ENCODE measurements at places on chromosomes 6 and 20. TPM values are rescaled to one million over a fixed set of nuclear protein-coding genes. Genes with fewer than 3 reads are reported as not detected.

The CCDC28A gene
- 9.3 TPM for total RNA-seq

The RAB44 gene
- 0.14 TPM for total RNA-seq

The EBF4 gene
- total RNA-seq, result 4.1 TPM

The FUT9 gene
- 0.20 TPM for total RNA-seq

The TFAP2A gene
- 2.1 TPM for total RNA-seq

The ZNF337 gene
- total RNA-seq, result 15.6 TPM

The MATN4 gene
- total RNA-seq, result 0.19 TPM

The SALL4 gene
- total RNA-seq, result 15.0 TPM

The ZHX3 gene
- total RNA-seq, result 32.7 TPM

The MAS1 gene
- not detected for total RNA-seq

- no peak for DNase-seq
Observed at GRCh38 chr6:145209272-145209671, 526.0 kb downstream of the EPM2A start.

GRCh38 chr6:63261820-63262219 lies 50.6 kb downstream of the FKBP1C start:
- DNase-seq, result no peak

DNA sequence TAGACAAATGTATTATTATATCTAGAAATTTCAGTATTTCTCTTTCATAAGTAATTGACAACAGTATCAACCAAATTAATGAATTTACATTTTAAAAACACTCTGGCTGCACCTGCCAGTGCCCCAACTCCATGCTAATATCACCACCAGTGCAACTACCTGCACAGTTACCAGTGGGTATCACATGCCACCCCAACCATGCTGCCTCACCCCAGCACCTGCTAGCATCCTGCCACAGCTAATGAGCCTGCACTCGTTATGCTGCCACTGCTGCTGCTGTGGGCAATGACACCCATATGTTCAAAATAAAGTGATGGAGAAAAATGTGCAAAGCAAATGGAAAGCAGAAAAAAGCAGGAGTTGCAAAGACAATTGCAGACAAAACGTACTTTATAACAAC lies 855.9 kb upstream of the MANEA start:
- no peak for DNase-seq

DNA sequence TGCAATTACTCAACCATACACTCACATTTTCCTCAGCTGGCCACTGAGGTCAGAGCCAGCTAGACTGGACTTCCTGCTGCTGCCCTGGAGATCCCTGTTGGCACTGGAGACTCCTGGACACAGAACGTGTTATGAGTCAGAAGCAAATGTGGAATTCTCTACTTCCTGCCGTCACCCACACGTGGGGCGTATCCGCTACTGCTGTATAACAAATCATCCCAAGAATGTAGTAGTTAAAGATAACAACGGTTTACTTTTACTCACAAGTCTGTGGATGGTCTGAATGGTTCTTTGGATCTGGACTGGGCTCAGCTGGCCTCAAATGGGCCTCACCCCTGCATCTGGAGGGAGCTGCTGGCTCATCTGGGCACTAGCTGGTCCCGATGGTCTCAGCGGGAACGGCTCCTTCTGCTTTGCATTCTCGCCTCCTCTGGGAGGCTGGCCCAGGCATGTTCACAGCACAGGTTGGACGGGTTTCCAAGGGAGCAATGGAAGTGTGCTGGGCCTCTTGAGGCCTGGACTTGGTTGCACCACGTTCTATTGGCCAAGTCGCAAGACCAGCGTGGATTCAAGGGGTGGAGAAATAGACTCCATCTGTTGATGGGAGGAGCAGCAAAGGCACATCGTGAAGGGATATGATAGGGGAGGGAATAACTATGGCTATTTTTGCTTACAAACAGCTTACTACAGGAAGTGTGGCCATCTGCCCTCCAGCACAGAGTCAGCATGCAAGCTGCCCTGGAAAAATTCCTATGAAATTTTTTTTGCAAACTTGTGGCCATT lies 118.5 kb downstream of the SNX5 start:
- peak; percentile 100 for DNase-seq

DNA sequence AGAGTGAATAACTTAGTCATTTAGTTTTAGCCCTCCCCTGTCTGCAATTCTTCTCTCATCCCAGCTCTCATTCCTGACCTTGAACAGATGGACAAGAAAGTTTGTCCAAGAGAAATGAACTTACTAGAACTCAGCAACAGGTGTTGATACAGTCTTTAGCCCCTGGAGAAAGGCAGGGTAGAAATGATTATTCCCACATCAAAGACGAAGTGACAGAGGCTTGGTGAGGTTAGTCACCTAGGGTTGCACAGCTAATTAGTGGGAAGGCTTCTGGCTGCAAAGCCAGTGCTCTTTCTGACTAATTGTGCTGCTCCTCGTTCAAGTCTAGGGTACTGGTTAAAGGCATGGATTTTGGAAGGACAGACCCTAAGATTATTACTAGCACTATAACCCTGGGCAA lies 4.5 kb downstream of the ZDHHC14 start:
- DNase-seq, result no peak

- DNase-seq, result no peak
Observed at GRCh38 chr6:72675396-72675795, 53.5 kb downstream of the KCNQ5 start.

DNA sequence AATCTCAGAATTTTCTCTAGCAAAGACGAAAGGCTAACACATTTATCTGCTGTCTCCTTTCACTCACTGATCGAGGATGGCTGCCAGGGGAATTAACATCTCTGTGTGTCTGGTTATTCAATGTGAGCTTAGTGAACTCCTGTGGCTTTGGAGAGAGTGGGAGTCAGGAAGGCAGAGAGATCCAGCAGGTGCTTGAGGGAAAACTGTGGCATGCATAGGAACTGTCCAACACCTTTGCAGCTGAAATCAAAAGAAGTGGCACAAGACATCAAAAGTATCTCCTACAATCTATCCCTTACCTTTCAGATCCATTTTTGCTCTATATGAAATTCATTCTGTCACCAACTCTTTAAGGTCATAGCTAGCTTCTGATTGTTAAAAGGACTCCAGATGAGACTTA lies 11.8 kb upstream of the FAM184A start:
- DNase-seq, result no peak

DNA sequence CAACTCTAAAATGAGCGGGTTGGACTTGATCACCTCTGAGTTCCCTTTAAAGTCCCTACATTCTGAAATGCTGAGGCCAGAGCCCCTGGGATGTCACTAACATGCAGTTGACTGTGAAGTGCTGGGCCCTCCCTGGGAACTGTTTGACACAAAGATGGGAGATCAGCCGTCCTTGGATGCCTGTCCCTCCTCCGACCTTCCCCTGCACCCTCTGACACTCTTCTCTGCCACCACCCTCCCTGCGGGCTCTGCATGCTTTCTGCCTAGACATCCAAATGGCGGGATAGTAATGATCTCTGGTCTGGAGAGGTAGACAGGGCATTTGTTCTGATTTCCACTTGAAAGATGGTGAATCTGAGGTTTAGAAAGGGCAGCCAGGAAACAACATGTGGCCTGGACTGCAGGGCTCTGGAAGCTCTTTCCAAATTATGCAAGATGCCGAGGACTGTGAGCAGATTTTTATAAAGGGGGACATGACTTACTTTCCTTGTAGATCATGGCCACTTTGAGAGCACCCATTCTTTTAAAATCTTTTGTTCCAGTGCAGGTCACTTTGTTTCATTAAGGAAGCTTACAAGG lies 113.2 kb downstream of the ZDHHC14 start:
- DNase-seq, result no peak

DNA sequence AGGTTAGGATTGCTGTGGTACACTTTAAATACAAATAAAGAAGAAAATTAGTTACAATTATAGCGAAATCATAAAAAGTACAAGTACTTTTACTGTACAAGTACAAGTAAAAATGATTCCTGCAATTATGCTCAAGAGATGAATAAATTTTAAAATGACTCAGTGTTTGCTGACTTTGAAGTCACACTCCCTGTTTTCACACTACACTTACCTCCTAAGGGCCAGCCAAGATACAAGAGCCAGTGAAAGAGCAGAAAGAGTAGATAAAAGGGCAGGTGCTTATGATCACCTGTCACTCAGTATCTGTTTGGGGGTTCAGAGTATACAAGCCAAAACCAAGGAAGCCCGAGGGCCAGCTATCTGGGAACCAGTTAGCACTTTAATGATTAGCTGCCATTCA lies 41.0 kb upstream of the COL21A1 start:
- DNase-seq, result no peak

GRCh38 chr6:14731611-14732010 lies 514.3 kb upstream of the JARID2 start:
- no peak for DNase-seq

GRCh38 chr20:6506906-6507305 lies 260.6 kb upstream of the BMP2 start:
- DNase-seq, result no peak

DNA sequence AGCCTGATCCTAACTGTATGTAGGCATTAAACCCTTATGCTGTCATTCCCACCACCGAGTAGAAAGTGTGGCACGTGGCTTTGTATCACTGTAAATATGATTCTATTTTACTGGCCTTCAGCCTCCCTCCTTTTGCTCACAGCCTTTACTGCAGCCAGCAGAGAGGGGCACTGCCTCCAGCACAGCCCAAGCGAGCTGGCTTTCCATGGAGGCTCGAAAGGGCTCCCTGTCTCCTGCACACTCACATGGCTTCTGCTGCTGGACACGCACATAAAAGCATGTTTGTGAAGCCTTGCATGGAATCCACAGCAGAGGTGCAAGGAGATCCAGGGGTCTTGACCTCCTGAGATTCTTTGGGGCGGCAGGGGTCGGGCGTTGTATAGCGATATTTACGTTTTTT lies 51.3 kb downstream of the RNASET2 start:
- no peak for DNase-seq

- no peak for DNase-seq
Observed at GRCh38 chr6:99138445-99138844, 190.7 kb upstream of the FBXL4 start.
